GM13977 (cell line): ENCODE measurements at places on chromosomes 16 and 17.

DNA sequence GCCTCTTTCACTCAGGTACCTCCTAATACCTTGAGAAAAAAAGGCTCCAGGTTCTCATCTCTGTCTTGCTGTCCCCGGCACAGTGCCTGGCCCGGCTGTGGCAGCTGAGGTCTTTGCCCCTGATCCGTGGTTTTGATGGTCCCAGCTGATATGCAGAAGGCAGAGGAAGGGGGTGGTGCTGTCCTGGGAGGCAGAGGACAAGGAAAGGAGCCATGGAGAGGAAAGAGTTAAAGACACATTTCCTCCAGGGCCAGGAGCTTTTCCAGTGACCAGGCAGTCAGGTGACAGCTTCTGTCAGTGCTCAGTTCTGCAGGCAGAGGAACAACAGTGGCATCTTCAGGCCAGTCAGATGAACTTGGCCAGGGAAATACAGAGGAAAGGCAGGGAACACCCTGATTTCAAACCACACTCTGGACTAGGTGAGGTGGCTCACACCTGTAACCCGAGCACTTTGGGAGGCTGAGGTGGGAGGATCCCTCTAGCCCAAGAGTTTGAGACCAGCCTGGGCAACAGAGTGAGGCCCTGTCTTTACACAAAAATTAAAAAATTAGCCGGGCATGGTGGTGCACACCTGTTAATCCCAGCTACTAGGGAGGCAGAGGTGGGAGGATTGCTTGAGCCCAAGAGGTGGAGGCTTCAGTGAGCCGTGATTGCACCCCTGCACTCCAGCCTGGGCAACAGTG, 3.3 kb upstream of the COG1 start:
- DNase-seq = peak; percentile 43

GRCh38 chr16:89009343-89010209, 32.6 kb upstream of the CBFA2T3 start:
- no peak for DNase-seq

DNA sequence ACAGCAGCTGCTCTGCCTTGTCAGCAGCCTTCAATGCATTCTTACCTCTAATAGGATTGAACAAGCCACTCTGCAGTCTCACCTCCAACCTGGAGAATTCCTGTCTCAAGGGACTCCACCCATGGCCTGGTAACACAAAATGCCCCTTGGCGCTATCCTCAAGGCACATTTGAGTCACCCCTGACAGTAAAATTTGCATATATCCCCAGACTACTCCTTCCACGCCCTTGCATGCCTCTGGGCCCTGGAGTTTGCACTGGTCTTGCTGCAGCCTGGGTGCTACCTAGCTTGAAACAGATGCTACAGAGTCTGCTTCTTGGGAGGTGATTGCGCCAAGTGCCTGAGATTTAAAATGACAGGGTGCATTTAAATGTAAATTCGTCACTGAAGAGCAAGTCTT, 391.4 kb upstream of the MAF start:
- DNase-seq = no peak

DNA sequence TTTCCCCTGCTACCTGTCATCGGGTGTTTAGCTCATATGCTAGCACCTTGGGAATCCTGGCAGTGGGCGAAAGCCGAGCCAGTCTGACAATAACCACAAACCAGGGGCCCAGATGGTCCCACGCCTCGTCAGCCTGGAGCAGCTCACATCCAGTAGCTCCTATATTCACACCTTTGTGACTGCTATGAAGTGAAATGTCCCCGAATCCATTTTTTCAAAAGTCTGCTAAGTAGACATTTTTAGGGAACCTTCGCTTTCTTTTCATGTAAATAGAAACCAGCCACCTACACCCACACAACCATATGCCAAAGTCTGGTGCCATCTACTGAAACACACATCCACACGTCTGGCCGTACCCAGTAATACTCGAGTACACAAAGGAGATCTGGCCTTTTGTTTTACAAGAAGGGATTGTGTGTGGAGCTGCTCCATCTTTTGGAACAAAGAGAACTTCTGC, 176.8 kb downstream of the SLC39A11 start:
- no peak for DNase-seq

- DNase-seq = no peak
These were observed 103.1 kb downstream of the RPTOR start for GRCh38 chr17:80647746-80648145.

DNA sequence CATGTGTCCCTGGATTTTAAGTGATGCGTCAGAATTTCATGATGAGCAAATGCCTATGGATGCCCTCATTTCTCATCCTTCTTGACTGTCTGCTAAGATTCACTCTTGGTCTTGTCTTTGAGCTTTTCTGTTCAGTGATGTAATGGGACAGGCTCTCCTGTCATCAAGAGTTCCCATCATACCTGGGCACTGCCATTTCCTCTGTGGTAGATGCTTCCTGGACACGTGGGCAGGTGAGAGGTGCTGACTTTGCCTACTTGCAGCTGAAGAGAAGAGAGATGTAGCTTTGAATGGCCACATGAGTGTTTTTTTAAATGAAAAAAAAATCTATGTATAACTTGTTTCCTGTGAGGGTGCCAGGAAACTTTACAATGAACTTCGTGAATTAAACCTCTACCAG, 557.7 kb downstream of the MAF start:
- no peak for DNase-seq

- DNase-seq = no peak
These were observed 30.0 kb downstream of the HNF1B start for GRCh38 chr17:37714897-37715296.

- no peak for DNase-seq
These were observed 221.0 kb downstream of the UTP18 start for GRCh38 chr17:51481370-51481769.

DNA sequence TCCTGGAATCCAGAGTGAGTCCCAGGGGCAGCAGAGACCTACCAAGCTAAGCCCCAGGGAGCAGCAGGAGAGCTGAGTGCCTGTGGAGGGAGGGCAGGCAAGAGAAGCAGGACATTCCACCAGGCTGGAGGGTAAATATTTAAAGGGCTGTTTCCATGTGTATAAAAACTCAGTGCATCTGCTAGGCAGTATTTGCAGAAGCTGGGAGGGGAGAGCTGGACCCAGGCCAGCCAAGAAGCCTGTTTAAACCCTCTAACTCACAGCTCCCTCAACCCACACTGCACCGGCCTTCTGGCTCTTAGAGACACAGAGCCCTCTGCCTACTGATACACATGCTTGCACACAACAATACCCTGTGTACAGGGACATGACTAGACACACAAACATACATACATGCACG, 22.5 kb upstream of the TMEM132E start:
- DNase-seq = no peak

DNA sequence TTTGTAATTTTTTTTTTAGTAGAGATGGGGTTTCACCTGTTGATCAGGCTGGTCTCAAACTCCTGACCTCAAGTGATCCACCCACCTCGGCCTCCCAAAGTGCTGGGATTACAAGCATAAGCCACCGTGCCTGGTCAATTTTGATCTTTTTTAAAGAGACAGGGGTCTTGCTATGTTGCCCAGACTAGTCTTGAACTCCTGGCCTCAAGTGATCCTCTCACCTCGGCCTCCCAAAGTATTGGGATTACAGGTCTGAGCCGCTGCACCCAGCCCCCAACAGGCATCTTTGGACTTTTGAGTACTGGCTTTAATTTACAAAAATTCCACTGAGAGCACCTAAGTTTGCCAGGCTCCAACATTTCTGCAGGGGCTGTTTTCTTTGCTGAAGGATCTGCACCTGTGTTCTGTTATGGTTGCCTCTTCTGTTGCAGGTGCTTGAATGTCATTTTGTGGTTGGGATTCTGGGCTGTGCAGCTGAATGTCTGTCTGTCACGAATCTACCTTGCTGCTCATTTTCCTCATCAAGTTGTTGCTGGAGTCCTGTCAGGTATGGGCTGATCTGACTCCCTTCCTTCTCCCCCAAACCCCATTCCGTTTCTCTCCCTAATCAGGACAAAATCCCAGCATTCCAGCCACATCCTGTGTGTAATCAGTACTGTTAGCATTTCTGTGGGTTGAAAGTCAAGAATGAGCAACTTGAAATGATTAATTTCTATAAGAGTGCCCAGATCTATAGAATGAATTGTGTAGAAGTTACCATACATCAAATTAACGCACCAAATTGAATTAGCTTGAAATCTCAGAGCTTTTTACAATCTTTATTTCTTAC, 8.5 kb downstream of the G6PC1 start:
- DNase-seq = no peak

DNA sequence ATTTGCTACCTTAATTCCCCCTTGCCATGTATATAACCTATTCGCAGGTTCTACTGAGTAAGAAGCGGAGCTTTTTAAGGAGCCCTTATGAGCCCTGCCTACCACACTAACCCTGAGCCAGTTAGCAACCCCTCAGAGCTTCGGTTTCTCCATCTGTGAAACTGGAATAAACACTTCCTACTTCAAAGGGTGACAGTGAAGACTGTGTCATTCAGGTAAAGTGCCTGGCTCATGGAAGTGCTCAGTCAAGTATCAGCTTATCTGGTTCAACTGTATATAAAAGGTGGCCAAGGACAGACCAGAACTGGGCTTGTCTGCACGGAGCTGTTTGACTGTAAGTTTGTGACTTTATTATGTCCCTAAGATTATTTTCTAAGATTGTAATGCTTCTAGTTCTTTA, 31.0 kb downstream of the TXNDC11 start:
- DNase-seq = no peak

- DNase-seq = no peak
These were observed 36.3 kb downstream of the ADGRG5 start for GRCh38 chr16:57578521-57579360.

DNA sequence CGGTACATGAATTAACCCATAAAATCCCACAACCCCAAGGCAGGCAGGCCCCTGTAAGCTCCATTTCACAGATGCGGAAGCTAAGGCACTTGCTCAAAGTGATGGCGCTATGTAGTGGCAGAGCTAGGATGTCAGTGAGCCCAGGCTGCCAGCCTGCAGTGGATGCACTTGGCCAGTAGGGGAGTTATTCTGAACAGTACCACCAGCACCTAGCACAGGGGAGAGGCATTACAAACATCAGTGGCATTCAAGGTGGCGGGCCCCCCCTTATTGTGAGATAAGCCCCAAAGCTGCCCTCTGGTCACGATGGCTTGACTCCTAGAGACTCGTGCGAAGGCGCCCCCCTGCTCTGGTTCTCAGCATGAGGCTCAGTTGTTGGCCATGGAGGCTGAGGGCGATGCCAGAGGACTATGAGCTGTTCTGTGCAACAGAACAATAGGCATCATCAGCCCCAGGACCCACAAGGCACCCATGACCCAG, 33.8 kb downstream of the GTF3C1 start:
- DNase-seq = peak; percentile 66

- no peak for DNase-seq
These were observed 62.6 kb downstream of the TUBD1 start for GRCh38 chr17:59830007-59830630.

- DNase-seq = no peak
These were observed 124.2 kb upstream of the SMURF2 start for GRCh38 chr17:64786337-64786736.

- DNase-seq = no peak
These were observed 328.3 kb downstream of the FOXL1 start for GRCh38 chr16:86906623-86907022.

DNA sequence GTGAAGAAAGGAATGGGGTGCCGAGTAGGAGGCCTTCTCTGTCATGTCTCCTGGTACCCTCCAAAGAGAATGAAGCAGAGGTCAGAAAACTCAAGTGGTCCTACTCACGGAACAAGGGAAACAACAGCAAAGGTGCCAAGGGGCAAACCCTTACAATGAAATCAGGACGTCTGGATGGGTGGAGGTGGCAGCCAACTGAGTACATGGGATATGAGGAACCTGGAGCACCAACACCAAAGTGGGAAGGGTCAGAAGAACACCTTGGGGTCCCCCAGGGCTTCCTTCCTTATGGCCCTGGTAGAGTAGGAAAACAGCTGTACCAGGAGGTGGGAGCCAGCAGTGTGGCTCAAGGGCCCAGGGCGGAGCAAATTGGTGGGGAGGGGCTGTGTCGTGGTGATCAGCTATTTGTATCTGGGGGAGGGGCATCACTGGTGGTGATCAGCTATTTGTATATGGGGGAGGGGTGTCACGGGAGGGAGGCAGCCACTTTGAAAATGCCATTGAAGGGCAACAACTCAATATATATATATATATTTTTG, 643 bp downstream of the HIGD1B start:
- no peak for DNase-seq

DNA sequence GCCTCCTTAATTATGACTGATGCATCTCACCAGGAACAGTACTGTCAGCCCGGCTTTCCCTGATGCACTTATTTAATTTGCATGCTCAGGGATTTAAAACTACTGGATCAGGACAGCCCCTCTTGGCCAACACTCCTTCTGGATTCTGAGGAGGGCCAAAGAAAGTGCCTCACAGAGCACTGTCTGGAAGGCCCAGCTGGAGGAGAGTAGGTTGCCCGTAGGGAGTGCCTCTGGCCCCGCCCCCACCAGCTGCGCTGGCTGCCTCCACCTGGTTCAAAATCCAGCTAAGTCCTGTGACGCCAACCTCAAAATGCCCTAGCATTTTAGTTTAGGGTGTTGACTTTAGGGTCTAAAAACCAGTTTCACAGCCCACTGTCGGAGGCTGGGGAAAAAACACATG, 49.4 kb upstream of the SREBF1 start:
- no peak for DNase-seq

GRCh38 chr16:72856797-72857196, 191.1 kb downstream of the ZFHX3 start:
- DNase-seq = peak; percentile 75

DNA sequence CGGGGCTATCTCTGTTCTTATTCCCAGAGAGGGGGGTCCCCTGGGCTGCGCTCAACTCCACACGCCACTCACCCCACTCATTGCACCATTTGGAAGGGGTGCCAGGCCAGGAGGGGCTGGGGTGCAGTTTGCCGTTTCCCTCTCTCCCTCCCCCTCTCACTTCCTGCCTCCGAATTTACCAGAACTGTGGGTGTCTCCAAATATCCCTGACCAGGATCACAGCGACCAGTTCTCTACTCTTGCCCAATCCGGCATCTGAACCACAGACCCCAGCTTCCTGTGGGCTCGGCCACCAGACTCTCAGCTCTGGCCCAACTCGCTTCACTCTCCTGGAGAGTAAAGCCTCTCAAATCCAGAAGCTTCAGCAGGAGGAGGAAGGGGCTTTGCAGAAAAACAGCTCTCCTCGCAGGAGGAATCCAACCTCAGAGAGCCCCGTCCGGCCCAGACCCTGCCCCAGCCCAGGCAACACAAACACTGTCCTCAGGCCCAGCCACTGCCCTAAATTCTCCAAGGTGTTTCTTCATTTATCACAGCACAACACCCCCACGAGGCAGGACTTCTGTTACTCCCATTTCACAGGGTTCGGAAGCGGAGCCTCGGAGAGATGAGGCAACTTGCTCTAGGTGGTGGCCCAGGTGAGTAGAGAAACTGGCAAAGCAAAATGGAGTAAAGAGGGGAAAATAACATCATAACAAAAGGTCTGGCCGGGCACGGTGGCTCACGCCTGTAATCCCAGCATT, 423 bp upstream of the ASGR2 start:
- DNase-seq = no peak
